ENCODE measurements at places on chromosomes 3 and 15.

DNA sequence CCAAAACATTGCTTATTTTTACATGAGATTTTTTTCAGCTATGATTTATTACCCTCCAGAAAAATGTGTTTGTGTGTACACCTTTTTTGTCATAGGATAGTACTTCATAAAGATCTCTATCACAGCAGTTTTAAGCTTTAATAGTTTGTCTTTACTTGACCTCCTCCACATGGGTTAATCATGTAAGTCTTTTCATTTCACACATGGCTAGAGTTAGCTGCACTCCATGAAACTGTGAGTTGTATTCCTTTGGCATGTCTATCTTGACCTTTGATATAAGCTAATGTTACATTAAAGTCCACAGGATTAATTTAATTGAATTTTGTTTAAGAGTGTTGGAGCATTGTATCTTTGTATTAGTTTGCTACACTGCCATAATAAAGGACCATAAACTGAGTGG is 217.1 kb downstream of the OTOL1 start:
- no peak for DNase-seq

DNA sequence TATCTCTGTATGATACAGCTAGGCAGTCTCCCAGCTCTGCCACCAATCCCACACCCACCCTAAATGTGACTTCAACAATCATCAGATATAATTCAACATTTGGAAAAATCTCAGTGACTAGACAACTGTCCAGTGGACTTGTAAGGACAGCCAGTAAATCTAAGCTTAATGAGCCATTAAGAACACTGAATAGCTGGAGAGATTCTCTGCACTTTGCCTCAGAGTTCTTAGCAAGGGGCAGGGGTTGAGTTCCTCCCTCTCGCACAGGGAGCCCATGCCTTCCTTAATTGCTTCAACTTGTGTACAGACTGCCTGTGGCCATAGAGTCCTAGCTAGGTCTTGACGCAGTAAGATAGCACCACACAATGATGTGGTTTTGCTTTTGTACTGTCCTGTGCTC is 15.6 kb downstream of the MEX3B start:
- DNase-seq = no peak

DNA sequence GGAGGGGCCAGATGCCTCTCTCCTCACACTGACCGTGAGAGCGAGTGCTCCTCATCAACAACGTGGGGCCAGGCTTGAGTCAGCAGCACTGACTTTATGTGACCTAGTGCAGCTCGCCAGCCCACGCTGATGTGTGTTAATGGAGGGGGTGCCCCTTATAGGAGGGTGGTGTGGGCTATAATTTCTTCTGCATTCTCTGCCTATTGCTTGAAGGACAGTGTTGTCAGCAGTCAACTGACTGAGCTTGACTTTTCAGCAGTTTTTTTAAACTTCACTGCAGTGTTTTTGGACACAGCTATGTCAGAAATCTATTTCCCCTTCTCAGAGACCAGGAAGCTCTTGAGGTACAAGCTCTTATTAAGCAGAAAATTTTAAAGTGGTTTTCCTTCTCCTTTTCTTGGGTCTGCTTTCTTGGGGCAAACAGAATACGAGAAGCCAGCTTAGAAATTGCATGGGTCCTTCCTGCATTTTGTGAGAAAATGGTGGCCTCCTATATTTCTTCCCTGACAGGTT is 304.8 kb upstream of the CTDSPL start:
- no peak for DNase-seq

DNA sequence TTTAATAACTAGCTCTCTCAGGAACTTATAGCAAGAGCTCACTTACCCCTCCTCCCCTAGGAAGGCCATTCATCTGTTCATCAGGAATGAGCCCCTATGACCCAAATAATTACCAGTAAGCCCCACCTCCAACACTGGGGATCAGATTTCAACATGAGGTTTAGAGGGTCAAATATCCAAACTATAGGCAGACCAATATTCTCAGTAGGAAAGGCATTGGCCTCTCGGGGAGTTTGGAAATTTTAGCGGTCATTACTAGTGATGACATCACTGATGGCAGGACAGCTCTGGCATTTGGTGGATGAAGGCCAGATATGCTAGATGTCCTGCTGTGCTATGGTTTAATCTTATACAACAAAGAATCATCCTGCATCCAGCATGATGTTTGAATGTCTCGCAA is 15.2 kb upstream of the CD47 start:
- DNase-seq = no peak

- no peak for DNase-seq
Measured at GRCh38 chr15:83127547-83128150, 20.2 kb downstream of the TM6SF1 start.

GRCh38 chr3:57011022-57011421 is 49.4 kb upstream of the SPATA12 start:
- no peak for DNase-seq

GRCh38 chr3:197512691-197513571 is 42.8 kb downstream of the BDH1 start:
- no peak for DNase-seq

GRCh38 chr15:57253500-57253899 is 122.8 kb upstream of the CGNL1 start:
- no peak for DNase-seq

DNA sequence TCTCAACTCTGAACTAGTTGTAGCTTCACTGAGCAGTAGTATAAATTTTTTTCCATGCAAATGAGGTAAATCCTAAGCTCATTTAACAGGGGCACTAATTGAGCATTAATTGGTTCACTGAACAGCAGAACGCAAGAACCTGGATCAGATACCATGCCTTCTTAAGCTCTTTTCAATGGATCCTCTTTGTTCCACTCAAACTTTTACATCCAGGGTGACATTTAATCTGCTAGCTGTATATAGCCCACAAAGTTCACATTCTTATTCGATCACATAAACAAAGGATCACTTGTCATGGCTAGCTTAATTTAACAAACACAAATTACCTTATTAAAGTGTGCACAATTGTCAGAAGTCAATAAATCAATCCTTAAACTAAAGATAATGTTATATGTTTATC is 281.6 kb downstream of the CNTN6 start:
- DNase-seq = no peak

GRCh38 chr3:133404920-133405319 is 5.1 kb downstream of the BFSP2 start:
- no peak for DNase-seq

GRCh38 chr3:132758740-132759139 is 36.5 kb upstream of the NPHP3 start:
- no peak for DNase-seq

GRCh38 chr15:74776821-74777768 is 4.8 kb upstream of the CSK start:
- peak; percentile 45 for DNase-seq

GRCh38 chr3:13655061-13655913 is 106.4 kb downstream of the FBLN2 start:
- peak; percentile 89 for DNase-seq

- no peak for DNase-seq
Measured at GRCh38 chr3:135007607-135008006, 212.5 kb downstream of the EPHB1 start.

- no peak for DNase-seq
Measured at GRCh38 chr3:14511623-14512280, 28.4 kb downstream of the GRIP2 start.

DNA sequence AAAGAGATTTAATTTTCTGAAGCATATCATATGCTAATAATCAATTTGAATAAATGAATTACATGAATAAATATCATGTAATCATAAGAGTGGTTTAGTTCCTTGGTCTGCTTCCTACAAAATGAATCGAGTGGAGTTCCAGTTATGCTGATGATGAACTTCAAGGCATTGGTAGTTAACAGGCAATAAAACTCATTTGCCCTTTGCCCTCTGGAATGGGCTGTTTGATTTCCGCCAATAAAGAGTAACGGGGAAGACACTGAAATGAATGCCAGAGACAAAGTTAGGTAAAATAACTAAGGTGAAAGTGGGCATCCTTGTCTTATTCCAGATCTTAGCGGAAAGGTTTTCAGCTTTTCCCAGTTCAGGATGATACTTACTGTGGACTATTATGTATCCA is 90.1 kb downstream of the C3orf38 start:
- DNase-seq = no peak

DNA sequence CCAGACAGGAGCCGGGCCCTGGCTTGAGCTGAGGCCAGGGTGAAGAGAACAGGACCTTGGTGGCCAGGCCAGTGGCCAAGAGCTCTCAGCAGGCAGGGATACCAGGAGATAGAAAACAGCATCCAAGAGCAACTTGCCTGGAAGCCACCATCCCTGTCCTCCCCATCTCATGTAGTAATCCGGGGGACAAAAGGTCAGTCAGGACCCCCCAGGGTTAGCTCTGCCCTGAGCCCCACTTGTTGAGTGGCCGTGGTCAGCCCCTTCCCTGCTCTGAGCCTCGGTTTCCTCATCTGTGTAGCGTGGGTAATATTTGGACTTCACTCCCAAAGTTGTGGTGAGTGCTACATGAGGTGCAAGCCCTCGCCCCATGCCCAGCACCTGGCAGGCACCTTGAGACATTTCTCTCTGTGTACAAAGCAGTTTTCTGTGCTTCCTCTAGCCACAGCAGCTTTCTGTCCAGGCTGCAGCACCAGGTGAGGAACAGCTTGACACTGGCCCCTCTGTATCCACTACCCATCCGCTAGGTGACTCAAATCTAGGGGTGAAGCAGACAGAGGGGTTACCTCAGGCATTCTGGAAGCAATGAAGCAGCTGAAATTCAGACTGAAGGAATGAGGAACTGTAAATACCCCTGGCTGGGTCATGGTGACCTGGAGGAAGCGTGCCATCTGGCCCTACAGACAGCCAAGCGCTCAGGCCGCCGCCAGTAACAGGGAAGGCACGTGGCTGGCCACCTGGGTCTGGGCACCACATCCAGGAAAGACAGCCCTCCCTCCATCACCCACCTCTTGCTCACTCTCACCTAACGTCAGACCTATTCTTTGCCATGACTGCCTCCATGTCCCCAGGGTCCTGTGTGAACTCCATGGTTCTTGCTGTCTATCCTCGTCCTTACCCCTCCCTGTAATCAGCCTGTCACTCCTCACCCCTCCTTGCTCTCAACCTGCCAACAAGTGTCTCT is 6.7 kb downstream of the CISH start:
- DNase-seq = no peak

DNA sequence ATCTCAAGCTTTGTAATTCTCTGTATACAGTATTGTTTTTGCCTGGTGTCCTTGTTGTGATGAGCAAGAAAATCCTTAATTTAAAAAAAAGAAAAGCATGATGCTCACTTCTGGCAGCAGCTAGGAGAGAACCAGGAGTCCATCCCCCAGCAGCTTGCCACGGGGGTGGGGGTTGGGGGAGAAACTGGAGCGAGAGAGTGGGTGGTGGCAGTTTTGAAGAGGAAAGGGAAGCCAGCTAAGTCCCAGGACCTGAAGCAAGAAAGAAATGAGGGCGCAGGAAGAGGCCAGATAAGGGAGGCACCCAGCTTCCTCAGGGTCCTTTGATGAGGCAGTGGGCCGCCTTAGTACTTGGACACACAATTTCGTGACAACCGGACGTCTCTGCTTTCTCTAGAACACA is 23.5 kb downstream of the CHAC1 start:
- DNase-seq = no peak

DNA sequence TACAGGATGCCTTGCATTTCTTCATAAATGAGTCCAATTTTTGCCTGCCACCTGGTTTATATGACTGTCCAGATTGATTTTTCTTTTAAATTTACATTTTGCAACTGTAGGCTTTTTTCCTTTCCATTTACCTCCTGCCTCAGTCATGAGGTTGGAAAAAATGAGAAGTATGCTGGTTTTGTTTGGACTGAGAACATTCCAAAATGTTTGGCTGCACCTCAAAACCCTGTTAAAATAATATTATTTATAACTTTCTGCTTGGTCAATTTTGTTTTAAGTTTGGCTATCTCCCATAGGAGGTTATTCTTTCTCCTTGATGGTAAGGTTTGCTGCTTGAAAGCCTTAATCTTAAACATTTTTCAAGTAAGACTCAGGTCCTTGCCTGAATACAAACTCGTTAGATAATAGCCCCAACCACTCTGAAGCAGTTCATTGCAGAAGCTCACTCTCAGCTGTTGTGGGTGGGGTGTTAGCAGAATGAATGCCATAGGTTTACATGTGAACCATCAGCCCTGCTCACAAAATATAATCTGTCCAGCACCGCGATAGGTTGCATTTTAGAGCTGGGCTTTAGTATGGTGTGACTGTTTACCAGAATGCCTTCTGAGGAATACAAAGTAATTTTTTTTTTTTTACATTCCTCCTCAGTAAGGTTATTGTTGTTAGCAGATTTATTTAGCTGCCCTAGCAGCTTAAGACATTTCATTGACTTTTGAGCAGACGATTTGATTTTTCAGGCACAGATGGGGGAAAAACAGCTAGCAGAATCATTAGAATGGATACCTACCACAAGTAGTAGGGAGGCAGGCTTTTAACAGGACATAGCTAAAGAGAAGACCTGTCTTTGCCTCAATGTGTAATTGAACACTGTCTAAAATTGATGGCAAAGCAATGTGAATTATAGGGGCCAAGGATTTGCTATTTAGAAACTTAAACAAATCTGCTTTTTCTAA is 630.8 kb upstream of the KCNMB2 start:
- DNase-seq = peak; percentile 51

- DNase-seq = no peak
Measured at GRCh38 chr15:22902578-22902977, 64.1 kb downstream of the NIPA2 start.

- DNase-seq = no peak
Measured at GRCh38 chr3:27451251-27451650, 32.9 kb downstream of the SLC4A7 start.

GRCh38 chr15:94674296-94674695 is 442.9 kb downstream of the MCTP2 start:
- DNase-seq = no peak

- no peak for DNase-seq
Measured at GRCh38 chr15:30953183-30953582, 38.2 kb downstream of the MTMR10 start.

- DNase-seq = no peak
Measured at GRCh38 chr3:9040996-9041395, 77.7 kb upstream of the RAD18 start.

- no peak for DNase-seq
Measured at GRCh38 chr15:84586696-84587095, 14.1 kb upstream of the ZSCAN2 start.

- DNase-seq = no peak
Measured at GRCh38 chr3:42106646-42107045, 15.5 kb downstream of the TRAK1 start.

DNA sequence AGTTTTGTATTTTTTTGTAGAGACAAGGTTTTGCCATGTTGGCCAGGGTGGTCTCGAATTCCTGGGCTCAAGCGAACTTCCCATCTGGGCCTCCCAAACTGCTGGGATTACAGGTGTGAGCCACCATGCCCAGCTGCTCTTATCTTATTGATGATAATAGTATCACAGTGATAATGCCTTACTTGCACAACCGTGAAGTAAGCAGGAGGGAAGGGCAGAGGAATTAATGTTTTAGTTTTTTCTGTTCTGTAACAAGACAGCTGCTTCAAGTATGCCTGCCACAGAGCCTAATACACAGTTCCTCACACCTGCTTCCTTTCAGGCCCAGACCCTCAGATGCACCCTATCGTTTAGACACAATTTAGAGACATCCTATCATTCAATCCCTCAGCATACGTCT is 26.1 kb upstream of the MUC13 start:
- no peak for DNase-seq

DNA sequence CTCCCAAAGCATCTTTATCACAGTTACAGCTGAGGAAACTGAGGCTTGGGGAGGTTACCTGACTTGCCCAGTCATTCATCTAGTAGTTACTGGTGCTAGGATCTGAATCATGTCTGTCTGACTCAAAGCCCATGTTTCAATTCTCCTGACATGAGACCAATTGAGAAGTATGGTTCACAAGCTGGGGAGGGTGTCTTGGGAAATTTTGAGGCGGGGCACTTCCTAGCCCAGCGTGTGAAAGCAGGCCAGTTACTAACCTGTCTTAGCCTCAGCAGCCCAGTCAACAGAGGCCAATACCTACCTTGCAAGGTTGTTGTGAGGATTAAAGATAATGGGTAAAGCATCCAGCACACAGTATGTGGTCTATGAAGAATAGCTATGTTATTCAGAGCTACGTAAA is 37.0 kb downstream of the CLDN18 start:
- no peak for DNase-seq

Data from AG20443 (cell line).